ENCODE measurements at places on chromosomes 4 and X.
A peak's percentile ranks its signal among the peaks of the same experiment; 100 is the strongest.

- DNase-seq: no peak
These were observed 56.5 kb downstream of the PRDM5 start for GRCh38 chr4:120865985-120866384.

DNA sequence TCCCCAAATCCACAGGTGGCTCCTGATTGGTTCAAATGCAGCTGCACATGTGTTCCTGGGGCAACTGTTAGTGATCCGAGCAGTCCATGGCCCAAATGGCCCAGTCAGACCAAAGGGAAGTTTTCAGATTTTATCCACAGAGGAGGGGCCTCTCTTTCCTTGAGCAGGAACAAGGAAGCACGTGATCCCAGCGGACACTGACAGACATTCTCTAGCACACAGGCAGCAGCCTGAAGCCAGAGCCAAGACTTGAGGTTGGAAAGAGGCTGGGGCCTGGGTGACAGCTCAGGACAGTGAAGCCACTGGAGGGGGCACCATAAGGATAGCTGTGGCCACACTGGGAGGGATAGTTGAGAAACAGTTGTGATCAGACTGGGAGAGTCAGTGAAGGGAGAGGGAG is 3.5 kb upstream of the ZFP92 start:
- DNase-seq: no peak

DNA sequence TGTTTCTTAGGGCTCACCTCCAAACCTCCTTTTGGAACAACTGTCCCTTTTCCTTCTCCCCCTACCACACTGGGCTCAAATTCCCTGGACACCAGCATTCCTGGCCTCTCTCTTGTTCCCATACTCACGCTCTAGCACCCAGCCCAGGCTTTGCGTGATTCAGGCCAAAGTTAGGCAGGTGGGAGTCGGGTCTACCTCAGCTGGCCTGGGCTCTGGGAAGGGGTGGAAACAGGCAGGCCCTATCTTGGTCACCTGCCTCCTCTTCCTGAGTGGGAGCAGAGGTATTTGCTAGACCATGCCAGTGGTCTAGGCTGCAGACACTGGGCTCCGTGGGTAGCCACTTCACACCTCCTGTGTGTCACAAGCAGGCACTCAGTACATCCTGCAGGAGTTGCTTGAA is 211.1 kb upstream of the MAMLD1 start:
- no peak for DNase-seq

DNA sequence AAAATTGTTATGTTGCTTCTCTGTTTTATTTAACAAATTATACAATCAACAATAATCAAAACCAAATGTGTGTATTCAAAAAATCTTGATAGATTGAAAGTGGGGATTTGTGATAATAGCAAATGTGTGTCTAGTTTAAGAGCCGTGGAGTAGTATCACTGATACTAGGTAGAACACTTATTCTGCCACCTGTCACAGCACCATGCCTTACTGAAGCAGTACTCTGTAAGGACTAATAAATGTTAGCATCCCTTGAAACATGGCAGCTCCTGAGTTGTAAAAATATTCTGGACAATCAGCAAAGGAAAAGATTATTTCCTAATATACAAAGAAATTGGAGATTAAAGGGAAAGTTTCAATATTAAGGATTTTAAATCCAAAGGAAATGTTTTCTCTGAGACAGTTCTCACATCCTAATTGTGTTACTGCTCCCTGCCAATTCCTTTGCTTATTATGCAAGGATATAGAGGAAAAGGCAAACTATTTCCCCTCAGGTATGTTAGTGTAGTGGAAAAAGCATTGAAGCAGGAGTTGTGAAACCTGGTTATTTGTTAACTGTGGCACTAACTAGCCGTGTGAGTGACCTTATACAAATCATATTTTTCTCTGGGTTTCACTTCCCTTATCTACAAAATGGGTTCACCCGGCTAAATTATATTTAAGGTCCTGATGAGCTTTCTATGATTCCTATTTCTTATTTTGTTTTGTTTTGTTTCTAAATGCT is 303.1 kb downstream of the ARHGAP24 start:
- no peak for DNase-seq

DNA sequence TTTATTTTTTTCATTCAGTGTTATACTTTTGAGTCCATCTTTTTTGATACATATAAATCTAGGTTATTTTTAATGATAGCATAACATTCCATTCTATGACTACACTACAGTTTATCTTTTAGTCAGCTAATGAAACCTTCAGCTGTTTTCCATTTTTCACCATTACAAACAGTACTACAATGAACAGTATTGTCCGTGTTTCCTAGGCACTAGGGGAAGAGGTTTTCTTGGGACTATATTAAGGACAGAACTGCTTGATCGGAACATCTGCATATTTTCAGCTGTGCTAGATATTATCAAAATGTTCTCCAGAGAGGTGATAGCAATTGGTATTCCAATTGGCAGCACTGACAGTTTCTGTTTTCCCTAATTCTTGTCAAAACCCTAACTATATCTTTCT is 44.3 kb upstream of the HCCS start:
- no peak for DNase-seq

DNA sequence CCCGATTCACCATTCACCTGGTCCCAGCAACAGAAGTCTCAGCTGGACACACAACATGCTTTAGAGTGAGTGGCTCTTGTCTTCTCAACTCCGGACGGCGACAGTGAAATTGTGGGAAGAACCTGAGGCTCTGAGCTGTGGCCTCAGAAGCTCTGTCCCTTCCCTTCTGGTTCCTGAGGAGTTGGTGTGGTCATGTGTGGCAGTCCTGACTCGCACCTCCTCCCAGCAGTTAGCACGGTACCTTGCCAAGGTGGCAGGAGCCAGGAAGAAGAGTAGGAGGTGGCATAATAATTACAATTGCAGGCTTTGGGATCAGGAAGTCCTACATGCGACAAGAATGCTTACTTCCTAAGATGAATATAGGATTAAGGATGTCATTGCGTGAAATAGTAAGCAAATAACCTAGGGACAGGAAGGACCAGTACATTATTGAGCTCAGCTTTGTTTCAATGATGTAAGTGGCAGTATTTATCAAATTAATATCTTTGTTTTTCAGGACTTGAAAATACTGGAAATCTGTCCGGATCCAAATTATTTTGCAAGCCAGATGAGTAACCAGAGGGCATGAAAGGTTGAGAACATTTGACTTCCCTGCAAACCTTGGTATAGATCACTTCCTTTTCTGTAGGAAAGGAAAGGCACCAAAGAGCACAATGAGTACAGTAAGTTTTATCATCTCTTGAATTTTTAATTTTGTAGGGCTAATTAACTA is 21.1 kb downstream of the RNF4 start:
- DNase-seq: no peak

- no peak for DNase-seq
These were observed 63.0 kb downstream of the MSX1 start for GRCh38 chr4:4922441-4922840.

DNA sequence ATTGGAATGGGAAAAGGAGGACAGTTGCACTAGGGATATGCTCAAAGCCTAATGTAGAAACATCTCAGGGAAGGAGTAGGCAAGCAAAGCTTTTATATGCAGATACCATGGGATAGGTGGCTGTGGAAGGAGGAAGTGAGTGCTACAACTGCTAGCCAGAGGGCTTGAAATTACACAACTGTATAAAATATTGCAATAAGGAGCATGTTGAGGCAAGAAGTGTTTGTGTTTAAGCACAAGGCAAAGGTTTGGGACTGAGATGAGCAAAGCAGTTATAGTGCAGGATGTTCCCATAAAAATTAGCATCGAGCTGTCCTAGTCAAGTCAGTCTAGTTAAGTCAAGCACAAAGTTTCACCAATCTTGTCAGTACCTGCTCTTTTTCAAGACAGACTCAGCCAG is 35.6 kb upstream of the DCAF8L1 start:
- no peak for DNase-seq

DNA sequence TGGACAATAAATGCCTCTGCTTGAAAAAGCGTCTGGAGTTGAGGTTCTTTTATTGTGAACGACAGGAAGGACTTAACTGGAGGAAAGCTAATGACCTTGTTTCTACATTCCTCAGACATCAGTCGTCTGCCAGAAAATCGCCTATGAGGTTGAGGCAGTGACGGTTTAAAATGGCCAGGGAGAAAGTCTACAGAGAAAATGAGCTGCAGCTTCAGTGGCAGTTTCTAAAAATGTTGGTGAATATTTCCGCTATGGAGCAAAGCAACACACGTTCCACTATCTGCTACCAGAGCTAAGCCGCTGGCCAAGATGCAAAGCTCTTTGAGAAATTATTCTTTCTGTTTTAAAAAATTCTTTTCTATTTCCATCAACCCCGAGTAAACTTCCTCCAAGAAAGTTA is 116.9 kb upstream of the GALNT7 start:
- no peak for DNase-seq

- no peak for DNase-seq
These were observed 615.4 kb upstream of the GALNT7 start for GRCh38 chr4:172553216-172553615.

DNA sequence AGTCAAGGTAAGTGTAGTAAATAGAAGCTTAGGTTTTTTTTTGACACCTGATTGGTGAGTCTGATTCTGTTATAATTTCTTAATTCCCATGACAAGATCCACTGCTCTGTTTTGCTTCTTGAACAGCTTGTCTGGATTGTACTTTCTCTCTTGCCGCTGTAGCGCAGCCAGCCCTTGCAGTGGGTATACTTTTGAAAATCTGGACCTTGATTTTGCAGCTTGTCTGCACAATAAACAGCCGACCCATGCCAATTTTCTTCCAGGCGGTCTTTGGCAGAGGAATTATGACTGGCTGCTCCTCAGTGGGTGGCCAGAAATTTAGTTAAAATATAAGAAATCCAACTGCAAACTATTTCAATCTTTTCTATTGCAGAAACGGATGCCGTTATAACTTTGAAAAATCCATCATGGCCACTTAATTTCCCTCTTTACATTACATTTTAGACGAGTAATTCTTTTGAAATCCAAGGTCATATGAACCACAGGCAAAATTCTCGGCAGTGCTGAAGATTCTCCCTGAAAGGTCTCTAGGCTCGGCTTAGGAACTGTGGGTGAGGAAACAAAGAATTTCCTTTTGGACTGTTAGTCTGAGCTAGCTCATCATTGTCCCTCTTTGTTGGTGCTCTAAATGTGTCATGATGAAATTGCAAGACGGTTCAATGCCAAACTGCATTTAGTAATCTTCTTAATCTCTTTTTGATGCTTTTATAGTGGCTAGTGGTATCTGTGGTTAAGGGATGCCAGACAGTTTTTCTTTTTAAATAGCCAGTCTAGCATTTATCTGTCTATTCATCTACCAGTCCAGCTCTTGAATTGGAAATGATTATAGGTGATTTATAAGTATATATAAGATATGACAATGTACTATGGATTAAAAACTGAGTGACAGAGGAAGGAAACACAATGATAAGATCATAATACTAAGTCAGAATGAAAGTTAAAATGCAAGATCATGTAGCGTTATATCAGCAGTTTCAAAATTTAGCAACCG is 31.5 kb upstream of the PTTG2 start:
- DNase-seq: no peak

DNA sequence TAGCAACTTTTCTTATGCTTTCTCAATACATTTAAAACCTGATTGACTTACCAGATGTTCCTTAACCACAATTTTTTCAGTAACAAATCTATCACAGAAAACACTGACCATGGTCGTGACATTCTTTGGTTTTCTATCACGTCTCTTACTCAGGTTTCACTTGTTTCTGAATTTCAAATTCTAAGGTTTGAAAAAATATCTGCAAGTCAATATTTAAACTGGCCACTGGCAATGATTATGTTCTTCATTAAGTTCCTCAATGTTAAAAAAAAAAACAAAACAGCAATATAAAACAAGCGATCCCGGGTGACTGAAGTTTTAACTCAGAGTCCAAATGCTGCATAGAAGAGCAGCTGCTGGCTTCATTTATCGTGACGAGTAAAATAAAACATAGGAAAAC is 128.9 kb downstream of the RBM47 start:
- no peak for DNase-seq

GRCh38 chr4:28462766-28463700 is 1602.4 kb downstream of the STIM2 start:
- no peak for DNase-seq

- no peak for DNase-seq
These were observed 32.7 kb downstream of the NFKB1 start for GRCh38 chr4:102533904-102534303.

GRCh38 chrX:75155827-75156525 is at the start of gene ABCB7:
Gene ABCB7, minus strand, starts transcription at chrX:75156283. Its CDS starts 11 bp downstream, at chrX:75156272.
- DNase-seq: peak; percentile 12

- no peak for DNase-seq
These were observed 163.4 kb downstream of the PTTG2 start for GRCh38 chr4:38123555-38123954.

GRCh38 chr4:38189445-38189844 is 229.2 kb downstream of the PTTG2 start:
- DNase-seq: no peak

GRCh38 chr4:94455081-94455480 is 3.3 kb downstream of the PDLIM5 start:
- no peak for DNase-seq

- no peak for DNase-seq
These were observed 540.2 kb upstream of the CT83 start for GRCh38 chrX:117002981-117003380.

DNA sequence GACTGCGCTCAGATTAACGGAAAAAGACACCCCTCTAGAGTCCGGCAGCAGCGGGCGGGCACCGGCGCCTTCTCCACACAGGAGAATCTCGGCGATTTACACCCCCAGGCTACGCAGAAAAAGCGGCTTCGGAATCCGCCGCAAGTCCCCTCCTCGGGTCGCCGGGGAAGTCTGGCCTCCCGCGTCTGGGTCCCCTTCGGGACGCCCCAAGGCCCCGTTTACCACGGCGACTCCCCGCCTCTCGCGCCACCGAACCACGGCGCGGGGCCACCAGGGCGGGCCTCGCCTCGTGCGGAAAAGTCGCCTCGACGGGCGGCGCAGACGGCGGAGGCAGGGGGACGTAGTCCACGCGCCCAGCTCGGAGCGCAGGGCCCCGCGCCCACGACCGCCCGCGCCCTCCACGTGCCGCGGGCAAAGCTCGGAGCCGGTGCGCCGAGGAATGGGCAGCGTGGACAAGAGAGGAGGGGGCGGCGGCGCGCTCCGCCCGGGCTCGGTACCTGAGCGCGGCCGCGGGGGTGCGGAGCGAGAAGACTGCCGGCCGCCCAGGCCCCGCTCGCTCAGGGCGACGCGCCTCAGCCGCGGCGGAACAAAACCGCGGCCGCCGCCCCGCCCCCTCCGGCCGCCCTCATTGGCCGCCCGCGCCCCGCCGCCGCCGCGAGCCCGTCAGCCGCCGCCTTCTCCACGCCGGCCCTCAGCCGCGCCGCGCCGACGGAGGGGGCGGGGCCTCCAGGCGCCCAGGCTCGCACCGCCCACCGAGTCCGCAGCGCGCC is at the start of gene FAM53A:
TSS of gene FAM53A (minus strand) at position 578 of the 770 bp plus-strand sequence. CDS start 15,572 bp downstream, outside the sequence.
- DNase-seq: no peak

- no peak for DNase-seq
These were observed 66.1 kb downstream of the CCKAR start for GRCh38 chr4:26424153-26424552.
